ENCODE measurements at places on chromosomes 12 and 14. TPM values are rescaled to one million over a fixed set of nuclear protein-coding genes. Genes with fewer than 3 reads are reported as not detected.

The VDR gene
- 1.1 TPM for total RNA-seq

The BDKRB2 gene
- not detected for total RNA-seq

The CISTR gene
- total RNA-seq = not detected

The ANO2 gene
- 12.6 TPM for total RNA-seq

The FAM186B gene
- 0.43 TPM for total RNA-seq
